ENCODE measurements at places on chromosomes 7 and 10. TPM values are rescaled to one million over a fixed set of nuclear protein-coding genes. Genes with fewer than 3 reads are reported as not detected.

- DNase-seq = no peak
These were observed 102.1 kb downstream of the PPP1R17 start for GRCh38 chr7:31788883-31789680.

GRCh38 chr7:69908454-69908853, 310.2 kb downstream of the AUTS2 start:
- DNase-seq = no peak

GRCh38 chr7:1410992-1411391, 48.3 kb downstream of the MICALL2 start:
- no peak for DNase-seq

The LOXL4 gene
- not detected for total RNA-seq

The NRBF2 gene
- total RNA-seq = 15.6 TPM
